Right lobe of liver (tissue), 6 donors: ENCODE measurements at places on chromosomes 5 and 9. TPM values are rescaled to one million over a fixed set of nuclear protein-coding genes. Genes with fewer than 3 reads are reported as not detected.

GRCh38 chr5:113390224-113390623 is 44.6 kb downstream of the TSSK1B start:
- DNase-seq, result no peak

DNA sequence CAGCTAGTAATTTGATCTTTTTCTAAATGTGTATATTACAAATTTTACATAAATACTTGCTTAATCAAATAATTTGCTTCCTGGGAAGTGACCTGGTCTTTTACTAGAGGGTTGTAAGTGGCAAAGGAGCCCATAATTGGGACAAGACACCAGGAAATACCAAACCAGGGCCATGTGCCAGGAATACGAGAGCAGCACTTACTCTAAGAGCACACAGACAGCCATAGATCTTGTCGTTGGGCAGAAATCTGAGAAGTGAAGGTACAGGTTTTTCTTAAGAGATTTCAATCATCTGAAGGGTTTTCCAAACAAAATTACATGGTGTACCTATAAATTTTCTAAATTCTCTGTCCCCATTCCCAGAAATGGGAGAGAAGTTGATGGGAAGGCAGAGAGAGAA is 179.3 kb downstream of the HINT1 start:
- DNase-seq, result no peak

GRCh38 chr5:143796125-143796524 is 15.8 kb upstream of the HMHB1 start:
- no peak for DNase-seq

DNA sequence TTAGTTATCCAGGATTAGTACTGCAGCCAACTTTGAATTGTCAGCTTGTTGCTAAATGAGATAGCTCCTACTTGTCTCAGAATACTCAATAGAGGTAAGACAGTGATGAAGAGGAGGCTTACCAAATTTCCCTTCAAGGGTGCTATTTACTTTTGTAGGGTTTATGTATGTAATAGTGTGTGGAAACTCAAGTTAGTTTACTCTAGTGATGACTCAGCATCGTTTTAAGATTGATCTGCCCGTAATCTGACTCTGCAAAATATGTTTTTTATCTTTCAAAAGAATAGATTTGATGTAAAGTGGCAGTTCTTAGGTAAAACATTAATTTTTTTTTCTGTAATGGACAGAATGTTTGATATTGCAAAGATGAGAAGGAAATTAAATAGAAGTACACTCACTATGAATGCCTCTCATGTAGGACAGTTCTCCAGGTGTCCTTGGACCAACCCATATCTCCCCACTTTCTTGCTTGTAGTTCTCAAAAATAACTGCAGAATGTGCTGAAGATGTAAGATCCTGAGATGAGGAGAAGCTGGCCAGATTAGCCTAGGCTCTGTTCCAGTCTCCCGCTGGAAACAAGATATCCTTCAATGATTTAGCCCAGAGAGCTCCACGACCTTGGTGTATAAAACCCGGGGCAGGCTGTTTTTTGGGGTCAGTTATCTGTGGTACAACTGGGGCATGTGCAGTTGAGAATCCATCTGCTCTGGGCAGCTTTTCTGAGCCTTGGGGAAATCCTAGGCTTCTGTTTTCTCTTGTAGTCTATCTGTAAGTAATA is 24.4 kb upstream of the MROH2B start:
- DNase-seq, result no peak

DNA sequence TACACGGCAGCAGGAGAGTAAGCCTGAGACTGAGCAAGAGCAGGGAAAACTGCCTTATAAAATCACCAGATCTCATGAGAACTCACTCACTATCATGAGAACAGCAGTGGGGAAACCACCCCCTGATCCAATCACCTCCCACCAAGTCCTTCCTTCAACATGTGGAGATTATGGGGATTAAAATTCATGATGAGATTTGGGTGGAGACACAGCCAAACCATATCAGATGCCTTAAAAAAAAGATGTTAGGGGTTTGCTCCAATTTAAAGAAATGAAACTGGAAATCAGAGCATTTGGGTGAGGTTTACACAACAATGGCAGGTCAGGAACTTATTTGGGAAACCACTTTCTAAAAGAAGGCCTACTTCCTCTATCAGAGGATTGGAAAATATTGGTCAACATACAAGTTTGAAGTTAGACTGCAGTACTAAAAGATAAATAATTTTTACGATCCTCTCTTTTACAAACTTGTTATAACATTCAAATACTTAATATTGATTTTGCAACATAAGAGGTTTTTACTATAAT is 105.1 kb downstream of the FBN2 start:
- no peak for DNase-seq

MOB3B gene
- total RNA-seq, result 1.1 TPM

IFNA13 gene
- not detected for total RNA-seq
